ENCODE measurements at places on chromosomes 5 and 9. TPM values are rescaled to one million over a fixed set of nuclear protein-coding genes. Genes with fewer than 3 reads are reported as not detected.

CDH10 gene
- total RNA-seq, result not detected

DNA sequence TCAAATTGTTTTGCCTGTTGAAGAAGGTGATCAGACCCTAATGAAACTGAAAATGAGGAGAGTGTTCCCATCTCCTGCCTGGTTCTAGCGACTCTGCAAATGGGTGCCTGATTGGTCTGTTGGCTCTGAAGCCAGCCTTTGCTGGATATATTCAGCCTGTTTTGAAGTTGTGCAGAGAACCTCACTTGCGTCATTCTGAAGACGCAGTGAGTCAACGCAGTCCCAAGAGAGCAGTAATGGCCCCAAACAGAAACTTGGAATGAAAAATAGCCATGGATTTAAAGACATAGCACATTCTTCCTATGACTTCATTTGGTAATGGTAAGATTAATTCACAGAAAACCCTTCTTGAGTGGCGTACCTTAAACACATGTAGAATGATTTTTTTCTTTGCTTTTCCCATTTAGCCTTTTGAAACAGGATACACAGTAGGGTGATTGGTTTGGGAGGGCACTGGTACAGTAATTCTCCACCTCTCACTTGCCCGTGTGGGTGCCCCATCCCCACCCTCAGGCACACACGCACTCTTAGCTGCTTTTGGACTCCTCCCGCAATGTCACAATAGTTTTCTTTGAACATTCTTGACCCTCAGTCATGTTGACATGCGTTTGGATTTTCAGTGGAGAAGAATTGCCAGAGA is 54.1 kb upstream of the ABL1 start:
- peak overlapping the region; percentile 56 for H3K27ac ChIP-seq
- H3K27me3 ChIP-seq, result no peaks in the 10 kb centered on the region
- peak; percentile 89 for DNase-seq

HCN1 gene
- 21.9 TPM for total RNA-seq

DNA sequence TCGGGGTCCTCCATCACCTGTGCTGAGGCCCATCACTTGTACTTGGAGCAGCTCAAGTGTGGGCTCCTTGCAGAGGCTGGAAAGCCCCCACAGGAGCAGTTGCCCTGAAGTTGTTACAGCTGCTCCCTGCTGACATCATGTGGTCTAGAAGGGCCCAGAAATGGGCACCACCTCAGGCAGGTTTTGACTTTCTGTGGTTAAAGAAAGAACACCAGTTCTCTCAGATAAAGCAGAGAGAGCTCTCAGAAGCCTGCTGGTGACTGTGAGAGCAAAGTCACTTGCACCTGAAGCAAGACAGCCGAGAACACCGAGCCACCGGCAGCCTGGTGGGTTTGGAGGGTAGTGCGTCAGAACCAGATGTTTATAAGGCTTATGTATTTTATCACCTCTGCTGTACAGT is 70.4 kb downstream of the MVB12B start:
- H3K4me1 ChIP-seq, result peaks cover 56% of the 10 kb centered on the region
- no peak for DNase-seq
- no peak overlapping the region for H3K27ac ChIP-seq
- no peak overlapping the region for H3K4me3 ChIP-seq

SPINK7 gene
- total RNA-seq, result not detected

Data from tibial nerve (tissue), 4 donors.